ELF-1 (cell line): ENCODE measurements at places on chromosomes 1 and 21.

- DNase-seq, result no peak
Measured at GRCh38 chr1:219541946-219542345, 71.0 kb downstream of the ZC3H11B start.

GRCh38 chr1:86829321-86829720, 84.6 kb downstream of the SELENOF start:
- DNase-seq, result no peak

DNA sequence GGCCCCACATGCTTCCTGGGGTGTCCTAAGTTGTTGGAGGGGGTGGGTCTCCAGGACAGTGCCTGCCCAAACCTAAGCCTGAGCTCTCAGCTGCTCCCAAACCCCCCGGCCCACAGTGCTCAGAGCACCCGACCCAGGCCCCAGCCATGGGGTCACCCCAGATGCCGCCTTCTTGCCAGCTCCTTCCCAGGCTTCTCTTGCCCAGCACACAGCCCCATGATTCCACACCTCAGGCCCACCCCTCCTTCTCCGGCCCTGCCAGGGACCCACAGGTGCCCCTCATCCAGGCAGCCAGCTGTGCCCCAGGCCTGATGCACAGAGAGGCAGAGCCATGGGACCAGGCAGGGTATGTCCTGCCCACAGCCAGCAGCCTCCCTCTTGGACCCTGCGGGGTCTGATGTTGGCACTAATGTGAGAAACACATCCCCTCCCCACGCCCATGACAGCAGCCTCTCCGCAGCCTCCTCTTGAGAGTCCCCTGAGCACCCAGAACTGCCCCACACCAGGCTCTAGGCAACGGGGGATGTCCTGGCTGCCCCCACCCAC, 4.9 kb downstream of the WNT9A start:
- DNase-seq, result no peak

DNA sequence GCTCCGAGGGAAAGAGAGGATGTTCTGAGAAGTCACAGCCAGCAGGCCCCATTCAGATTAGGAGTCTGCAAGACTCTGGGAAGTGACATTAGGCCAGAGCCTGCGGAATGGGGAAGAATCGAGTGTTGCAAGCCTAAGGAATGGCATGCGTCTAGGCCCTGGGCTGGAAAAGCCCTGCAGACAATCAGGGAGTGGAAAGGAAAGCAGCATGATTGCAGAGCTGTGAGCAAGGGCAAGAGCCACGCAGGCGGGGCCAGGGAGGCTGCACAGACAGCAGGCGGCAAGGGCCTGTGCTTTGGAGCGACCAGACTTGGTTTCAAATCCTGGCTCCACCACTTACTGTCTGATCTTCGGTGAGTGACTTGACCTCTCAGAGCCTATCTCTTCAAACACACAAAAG, 118.2 kb downstream of the RRAGC start:
- DNase-seq, result peak; percentile 92

DNA sequence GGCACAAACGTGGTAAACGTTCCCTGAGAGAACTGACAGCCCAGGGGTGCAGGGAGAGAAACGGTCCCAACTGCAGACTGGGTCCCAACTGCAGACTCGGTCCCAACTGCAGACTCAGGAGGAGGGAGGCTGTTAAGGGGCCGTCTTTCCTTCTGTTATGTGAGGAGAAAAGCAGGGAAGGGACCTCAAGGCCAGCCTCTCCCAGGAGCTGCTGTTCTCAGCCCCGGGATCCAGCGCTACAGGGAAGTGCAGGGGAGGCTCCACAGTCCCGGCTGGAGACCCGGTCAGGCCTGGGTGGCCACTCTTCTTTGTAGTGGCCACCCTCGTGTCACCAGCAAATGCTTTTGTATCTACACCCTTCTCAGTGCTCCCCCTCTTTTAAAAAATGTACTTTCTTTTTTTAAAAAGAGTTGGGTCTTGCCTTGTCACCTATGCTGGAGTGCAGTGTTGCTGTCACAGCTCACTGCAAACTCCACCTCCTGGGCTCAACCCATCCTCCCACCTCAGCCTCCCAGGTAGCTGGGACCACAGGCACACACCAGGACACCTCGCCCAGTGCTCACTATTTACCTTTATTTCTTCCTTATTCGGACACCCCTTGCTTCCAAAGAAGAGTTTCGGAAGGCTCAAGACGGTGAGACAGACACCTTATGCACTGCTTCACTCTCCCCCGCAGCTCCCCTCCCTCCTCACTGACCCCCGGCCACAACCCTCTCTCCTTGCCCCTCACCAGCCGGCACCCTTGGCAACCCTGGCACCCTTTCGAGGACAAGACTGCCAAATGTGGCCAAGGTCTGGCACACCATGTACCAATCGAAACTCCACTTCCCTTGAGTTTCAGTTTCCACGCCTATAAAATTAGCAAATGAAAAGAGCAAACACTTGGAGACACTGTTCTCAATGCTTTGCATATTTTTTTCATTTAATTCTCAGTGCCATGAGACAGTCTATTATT, 21.8 kb downstream of the CAPN2 start:
- no peak for DNase-seq

DNA sequence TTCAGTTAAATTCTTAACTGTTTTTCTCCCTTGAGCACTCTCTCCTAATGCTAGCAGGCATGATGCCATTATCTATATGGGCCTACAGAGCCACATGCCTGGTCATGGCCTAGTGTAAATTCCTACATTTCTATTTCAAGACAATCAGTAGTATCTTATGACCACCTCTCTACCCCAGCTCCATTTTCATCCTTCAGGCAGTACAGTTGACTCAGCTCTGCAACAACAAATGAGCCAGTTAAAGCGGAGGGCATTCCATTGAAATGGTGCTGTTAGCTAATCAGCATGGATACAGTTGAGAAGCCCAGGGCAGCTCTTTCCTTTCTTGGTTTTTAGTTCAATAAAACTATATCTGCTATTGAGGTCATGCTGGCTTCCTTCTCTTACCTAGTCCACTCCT, 150.0 kb downstream of the PPP1R12B start:
- DNase-seq, result peak; percentile 13

- DNase-seq, result no peak
Measured at GRCh38 chr1:91556556-91556955, 55.9 kb downstream of the CDC7 start.

DNA sequence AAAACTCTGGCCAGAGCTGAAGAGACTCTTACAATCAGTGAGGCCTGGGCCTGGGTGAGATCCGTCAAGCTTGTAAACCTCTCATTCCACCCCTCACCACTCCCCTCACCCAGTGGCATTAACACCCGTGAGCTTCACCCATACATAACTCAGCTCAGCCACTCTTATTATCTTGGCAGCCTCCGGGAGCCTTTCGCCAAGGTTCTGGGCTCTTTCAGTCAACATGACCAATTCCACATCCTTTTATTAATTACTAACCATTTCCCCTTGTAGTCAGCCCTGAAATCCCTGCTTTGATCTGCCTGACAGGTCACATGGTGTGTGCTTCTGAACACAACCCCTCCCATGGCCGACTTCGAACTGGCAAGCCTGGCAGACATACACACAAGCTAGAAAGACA, 134.8 kb downstream of the SETD4 start:
- peak; percentile 39 for DNase-seq
